ENCODE measurements at places on chromosomes 1 and 21.

- DNase-seq = no peak
Measured at GRCh38 chr1:7893529-7894180, 40.8 kb upstream of the UTS2 start.

- no peak for DNase-seq
Measured at GRCh38 chr1:187384504-187384903, 555.8 kb downstream of the PLA2G4A start.

DNA sequence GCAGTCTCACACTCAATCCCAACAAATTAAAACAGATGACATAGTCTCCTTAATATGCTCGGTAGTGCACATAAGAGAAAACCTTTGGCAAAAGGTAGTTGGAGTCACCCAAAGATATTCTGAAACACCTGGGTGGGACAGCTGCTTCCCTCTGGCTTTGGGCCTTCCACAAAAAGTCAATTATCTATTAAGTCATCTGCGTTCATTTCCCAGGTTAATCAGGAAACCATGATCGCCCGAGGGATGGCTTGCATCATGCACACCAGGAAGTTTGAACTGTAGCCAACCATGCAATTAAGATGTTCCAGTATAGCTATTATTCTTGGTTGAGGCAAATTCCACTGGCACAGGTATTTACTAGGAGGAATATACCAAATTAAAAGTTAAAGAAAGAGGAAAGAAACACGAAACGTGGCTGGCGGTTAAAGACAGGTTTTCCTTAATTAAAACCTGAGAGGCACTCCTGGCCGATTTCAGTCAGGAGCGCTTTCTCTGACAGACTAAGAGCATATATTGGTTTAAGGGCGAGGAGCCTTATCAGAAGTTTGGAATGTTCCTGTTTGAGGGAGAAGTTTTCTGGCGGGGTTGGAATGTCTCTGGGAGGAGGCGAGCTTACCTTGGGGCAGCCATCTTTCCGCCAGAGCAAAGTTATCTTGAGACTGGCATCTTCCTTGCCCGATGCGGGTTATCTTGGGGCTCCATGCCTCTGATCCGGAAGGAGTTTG is 19.9 kb downstream of the CLDN17 start:
- no peak for DNase-seq

GRCh38 chr1:98103617-98104285 is 182.9 kb upstream of the DPYD start:
- DNase-seq = no peak

- DNase-seq = no peak
Measured at GRCh38 chr1:228500143-228500734, 13.1 kb downstream of the RNF187 start.

DNA sequence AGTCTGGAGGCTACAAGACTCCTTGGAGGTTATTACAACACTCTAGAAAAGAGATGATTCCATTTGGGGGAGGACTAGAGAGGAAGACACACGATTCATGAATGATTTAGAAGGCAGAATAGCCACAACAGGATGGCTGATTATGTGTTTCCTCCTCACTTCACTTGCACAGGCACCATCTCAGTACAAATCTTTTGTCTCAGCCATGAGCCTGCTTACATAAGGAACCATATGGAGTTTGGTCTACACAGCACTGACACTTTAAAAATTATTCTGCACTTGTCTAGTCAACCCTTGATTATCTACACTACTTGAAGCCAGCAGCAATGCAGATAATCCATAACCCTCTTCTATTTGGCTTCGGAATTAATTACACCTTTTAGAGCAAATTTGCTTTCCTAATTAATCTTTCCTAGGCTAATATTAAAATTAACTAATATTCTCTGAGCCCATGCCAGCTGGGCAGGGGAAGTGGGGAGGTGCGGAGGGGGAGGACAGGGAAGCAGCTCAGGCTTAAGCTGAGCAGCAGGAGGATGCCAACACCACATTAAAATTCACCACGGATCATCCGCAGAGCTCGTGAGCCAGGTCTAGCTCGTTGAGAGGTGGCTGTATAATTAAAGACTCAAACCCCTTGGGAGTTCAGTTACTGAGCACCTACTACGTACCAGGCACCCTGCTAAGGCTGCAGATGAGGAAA is 3.2 kb upstream of the LEMD1 start:
- no peak for DNase-seq

DNA sequence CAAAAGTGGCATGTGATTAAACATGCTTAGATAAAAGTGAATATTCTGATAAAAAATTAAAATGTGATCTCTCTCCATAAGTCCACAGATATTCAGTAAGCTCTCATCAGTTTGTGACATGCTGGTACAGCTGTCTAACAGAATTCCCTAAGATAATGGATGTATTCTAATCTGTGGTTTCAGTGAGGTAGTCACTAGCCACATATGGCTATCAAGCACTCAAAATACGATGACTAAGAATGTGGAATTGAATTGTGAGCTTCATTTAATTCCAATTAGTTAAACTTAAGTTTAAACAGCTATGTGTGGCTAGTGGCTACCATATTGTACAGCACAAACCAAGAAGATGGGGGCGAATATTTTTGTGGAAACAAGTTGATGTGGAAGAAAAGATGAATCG is 4.1 kb upstream of the REG4 start:
- DNase-seq = no peak

DNA sequence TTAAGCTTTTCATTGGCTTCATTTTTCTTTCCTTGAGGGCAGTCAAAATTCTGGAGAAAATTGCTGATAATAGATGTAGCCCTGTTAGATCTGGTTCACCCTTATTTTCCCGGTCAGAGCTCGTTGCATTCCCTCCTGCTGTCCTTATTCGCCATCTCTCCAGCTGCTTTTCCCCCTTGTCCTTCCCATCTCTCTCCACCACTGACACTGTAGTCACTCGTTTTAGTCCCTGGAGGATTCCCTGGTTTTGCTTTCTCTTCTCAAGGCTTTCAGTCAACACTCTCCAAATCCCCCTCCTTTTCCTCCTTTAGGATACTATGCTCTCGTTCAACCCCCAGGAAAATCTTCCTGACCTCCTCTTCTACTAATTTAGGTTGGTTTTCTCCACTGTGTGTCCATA is 83.1 kb downstream of the C21orf91 start:
- DNase-seq = no peak

DNA sequence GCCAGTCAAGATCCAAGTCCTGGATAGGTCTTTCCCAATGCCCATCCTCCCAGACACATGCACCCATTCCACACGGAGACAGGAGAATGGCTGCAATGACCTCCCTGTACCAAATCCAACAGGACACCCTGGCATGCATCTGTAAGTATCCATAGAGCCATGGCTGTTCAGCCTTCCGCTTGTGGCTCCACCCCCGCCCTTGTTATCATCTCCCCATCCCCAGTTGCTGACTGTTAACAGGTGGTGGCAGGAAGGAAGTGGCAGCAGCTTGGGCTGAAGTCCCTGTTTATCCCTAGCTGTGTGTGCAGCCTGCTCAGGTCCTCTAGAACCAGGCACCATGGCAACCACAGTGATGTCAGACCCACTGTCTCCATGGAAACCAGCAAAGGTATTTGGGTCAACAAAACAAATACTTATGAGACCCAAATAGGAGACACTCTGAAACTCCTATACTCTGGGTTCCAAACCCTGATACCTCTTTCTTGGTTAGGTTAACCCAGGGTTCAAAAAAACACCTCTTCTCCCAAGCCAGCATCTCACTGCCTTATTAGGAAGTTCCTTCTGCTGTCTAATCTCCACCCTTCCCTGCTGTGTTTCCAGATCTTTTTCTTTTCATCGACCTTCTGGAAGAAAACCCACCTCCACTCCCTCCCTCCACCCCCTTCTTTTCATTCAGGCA is 721 bp downstream of the PBXIP1 start:
- DNase-seq = no peak

DNA sequence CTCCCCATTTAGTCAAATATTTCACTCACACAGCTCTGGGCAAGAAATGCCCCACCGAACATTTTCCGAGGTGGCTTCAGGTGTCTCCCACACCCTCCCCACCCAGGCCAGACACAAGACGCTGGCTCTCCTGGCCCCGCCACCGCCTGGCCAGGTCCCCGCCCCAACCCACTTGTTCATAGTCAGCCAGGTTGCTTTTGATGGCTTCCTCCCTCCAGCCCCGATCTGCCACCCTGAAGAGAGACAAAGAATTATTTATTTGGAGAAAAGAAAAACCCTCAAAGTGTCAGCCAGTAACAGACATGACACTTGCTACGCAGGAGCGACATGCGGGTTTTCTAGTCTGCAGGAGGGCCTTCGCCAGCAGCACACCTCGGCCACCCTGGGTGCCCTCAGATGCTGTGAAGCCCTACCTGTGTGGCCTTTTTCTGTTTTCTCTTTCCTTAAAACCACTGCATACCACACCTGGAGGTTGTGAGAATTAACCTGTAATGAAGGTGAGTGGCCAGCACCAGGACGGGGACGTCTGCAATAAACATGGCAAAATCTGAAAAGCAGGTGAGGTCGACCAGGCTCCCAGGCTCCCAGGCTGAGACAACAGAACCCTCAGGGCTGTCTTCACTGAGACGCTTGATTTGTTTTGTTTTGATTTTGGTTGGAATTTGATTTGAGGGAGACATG is 27.2 kb downstream of the SSBP3 start:
- DNase-seq = no peak

DNA sequence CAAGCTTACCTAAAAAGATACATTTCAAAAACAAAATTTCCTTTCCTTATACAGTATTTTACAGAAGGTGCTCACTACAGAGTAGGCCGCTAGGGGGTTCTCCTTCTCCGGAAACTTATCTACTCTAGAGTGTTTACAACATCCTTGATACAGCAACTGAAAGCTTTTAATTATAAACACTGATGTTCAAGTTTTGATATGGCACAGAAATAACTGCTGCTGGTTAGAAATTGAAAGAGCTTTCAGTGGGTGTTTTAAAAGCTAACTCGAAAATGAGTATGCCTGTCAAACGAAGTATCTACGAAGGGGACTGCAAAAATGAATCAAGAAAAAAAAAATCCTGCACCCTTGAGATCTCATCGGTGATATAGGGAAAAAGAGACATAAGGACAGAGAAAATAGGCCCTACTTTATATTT is 1.0 kb downstream of the YOD1 start:
- DNase-seq = no peak

DNA sequence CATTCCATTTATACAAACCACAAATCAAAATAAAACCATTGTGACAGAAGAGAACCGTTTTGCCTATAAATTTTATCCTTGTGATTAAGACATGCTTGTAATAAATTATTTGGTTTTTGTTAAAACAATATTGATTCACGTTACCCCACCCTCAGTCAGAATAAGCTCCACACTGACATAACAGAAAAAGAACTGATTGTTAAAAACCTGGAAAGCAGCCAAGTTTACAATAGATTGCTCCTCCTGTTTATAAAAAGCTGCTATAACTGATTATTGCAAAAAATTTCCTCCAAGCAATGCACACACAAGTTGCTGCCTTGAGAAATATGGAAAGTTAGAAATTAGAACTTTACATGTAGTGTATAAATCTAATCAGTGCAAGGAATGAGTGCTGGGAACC is 263.5 kb downstream of the SETD4 start:
- DNase-seq = no peak

DNA sequence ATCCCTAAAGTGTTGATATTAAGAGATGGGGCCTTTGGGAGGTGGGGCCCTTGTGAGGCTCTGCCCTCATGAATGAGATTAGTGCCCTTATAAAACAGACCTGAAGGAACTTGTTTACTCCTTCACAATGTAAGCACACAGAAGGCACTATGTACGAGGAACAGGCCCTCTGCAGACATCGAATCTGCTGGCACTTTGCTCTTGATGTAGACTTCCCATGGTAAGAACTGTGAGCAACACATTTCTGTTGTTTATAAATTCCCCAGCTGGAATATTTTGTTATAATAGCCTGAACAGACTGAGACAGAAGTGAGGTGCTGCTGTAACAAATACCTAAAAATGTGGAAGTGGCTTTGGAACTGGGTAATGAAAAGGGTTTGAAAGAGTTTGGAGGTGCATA is 193.2 kb downstream of the TGFB2 start:
- DNase-seq = no peak

DNA sequence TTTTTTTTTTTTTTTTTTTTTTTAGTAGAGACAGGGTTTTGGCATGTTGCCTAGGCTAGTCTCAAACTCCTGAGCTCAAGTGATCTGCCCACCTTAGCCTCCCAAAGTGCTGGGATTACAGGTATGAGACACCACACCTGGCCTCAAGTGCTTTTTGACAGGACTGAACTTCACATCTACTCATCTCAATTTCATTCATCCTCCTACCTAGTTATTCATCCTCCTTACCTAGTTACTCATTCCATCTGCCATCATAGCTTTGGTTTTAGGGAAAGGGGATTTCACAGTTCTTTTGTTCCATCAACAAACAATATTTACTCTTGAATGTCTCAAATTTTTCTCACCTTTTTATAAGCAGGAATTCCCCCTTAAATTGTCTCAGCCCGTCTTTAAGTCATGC is 38.6 kb upstream of the RALGPS2 start:
- DNase-seq = no peak

- peak; percentile 61 for DNase-seq
Measured at GRCh38 chr1:47688461-47689296, 250.8 kb downstream of the FOXD2 start.

DNA sequence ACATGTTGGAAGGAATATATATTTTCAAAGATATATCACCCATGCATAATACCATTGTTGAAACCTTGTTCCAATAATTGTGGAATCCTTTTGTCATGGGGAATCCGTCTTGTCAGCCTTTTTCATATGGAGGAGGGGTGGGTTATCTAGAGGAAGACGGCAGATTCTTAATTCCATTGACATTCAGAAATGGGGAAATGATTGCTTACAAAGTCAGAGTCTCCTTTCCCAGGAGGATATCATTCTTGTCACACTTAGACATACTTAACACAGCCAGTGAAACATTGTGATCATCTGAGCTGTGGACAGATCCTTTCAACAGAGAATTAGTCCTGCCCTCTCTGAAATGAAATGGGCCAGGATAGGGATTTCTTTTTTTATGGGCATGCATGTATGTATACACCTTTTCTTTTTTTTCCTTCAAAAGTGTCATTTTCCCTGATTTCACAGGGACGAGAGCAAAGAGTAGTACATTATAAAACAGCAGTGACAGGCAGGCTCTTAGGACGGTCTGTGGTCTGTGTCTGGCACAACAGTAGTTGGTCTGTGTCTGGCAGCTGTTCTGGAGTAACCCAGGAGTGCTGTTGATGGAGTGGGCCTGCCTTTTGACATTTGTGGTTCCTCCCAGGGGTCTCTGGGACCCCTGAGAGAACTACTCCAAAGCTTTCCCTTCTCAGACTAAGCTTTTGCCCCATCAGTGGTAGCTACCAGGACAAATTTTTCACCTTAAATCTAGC is 50.1 kb downstream of the VPS13D start:
- DNase-seq = no peak

DNA sequence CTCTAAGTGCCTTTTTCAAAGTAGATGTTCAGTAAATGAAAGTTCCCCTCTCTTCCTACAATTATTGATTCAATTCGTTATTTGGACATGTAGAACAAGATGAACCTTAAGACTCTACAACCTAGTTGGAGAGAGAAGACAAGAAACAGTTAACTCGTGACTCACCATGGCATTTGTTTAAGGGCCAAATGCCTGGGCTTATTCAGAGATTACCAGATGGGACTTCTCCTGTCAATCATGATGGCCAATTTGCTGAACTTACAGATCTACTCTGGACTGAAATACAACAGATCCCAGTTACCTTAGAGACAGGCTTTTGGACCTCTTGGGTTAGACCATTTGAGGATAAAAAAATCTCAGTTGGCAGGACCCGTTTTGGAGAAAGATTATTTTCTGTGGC is 93.5 kb downstream of the C1orf94 start:
- DNase-seq = no peak

DNA sequence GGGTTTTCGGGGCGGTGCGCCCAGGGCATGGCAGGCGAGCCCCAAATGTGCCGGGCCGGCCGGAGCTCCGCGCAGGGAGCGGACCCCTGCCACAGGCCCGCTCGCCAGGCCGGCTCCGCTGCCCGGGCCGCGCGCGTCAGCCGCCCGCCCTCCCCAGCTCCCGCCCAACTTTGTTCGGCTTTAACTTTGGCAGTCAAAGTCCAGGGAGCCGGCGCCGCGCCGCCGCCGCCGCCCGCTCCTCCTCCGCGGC is 488 bp downstream of the SLC35D1 start:
- no peak for DNase-seq
